ENCODE measurements at places on chromosomes 6 and 20.

DNA sequence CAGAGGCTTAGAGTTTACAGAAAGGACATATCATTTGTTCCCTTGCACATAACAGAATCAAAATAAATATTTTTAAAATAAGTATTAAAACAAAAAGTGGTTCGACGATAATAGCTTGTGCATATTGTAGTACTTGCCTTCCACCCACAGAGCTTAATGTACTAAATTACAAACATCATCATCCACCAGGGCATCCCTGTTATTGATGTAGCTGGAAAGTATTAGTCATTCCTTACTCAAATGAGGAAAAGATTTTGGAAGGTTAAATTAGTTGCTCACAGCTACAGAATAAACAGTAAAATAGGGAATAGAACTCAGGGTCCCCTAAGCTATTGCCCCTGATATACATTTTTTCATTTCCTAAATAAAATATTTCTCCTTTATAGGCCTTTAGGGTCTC is 150.3 kb downstream of the PTPRK start:
- no peak for DNase-seq

GRCh38 chr6:27495386-27496135 is 22.7 kb upstream of the ZNF184 start:
- DNase-seq = no peak

DNA sequence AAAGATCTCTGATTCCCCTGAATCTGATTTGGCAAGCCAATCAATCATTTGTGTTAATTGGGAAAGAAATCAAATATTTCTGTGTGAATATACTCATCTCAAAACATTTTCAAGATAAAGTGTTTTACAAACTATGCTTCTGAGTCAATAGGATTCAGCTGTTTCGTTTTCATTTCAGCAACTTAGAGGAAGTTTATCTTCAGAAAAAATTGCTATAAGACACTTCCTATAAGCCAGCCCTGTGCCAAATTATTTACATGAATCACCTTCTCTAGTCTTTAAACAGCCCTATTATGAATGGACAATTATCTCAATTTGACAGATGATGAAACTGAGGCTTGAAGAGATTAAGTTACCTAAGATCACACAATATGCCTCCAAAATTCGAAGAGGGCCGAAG is 10.9 kb downstream of the DEFB129 start:
- DNase-seq = no peak

DNA sequence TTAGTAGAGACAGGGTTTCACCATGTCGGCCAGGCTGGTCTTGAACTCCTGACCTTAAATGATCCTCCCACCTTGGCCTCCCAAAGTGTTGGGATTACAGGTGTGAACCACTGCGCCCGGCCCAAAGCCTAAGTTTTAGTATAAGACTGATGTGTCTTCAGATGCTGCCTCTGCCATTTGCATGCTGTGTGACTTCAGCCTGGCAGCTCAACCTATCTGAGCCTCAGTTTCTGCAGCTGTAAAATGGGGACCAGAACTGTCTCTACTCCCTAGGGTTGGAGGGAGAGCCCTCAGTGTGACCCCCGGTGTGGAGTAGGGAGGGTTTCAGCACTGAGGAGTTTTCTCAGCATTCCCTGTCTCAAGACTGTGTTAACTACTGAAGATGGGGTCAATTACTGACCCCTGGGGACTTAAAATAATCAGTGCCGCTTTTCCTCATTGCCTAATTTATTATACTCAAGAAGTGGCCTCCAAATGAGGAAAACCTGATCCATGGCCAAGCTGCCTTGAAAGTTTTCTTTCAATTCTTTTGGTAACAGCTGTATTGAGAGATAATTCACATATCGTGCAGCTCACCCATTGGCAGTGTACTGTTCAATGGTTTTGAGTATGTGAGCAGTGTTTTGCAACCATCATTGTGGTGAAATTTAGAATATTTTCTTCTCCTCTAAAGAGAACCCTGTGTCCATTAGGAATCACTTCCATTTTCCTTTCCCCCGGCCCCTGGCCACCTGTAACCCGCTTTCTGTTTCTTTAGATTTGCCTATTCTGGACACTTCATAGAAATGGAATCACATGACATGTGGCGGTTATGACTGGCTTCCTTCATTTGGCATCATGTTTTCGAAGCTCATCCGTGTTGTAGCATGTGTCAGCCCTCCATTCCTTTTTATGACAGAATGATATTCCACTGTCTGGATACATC is 64.8 kb downstream of the PHACTR3 start:
- no peak for DNase-seq

DNA sequence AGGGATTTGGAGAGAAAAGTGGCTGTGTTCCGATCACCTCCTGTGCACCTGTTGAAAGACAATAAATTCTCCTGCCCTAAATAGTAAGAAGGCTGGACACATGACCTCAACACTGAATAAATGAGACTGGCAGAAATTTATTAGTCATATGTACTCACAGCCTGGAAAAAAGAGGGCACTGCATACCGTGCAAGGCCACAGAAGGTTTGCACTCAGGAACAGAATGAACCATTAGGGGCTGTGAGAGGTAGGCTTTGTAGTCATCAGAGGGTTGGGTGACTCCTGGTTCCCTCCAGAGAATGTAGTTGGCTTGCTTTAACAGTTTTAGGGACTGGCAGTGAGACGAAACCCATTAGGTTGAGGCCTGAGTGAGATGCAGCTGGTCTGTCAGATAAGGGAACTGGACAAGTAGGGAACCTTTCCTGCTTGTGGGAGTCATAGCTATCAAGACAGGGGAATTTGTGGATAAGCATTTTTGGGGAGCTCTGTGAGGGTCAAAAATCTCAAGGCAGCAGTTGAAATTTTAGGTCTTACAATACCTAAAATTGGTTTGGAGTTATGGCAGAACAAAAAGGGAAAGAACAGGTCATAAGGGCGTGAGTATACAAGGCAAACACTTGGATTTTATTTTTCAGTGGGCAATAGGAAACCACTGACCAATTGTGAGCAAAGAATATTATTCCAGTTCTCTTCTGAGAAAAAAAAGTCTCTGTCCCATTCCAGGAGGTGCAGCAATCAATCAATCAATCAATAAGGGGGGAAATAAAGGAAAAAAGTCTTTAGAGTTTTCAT is 67.9 kb upstream of the BTN3A2 start:
- no peak for DNase-seq

- DNase-seq = no peak
Observed at GRCh38 chr6:1705183-1705582, 95.5 kb downstream of the FOXC1 start.

DNA sequence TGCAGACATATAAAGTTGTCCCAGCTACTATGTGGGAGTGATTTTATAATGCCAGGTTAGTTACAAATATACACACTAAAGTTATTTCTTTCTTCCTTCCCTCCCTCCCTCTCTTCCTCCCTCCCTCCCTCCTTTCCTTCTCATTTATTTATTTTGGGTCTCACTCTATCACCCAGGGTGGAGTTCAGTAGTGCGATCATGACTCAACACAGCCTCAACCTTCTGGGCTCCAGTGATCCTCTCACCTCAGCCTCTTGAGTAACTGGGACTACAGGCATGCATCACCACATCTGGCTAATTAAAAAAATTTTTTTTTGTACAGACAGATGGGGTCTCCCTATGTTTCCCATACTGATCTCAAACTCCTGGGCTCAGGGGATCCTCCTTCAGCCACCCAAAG is 59.2 kb downstream of the PHF20 start:
- DNase-seq = no peak

DNA sequence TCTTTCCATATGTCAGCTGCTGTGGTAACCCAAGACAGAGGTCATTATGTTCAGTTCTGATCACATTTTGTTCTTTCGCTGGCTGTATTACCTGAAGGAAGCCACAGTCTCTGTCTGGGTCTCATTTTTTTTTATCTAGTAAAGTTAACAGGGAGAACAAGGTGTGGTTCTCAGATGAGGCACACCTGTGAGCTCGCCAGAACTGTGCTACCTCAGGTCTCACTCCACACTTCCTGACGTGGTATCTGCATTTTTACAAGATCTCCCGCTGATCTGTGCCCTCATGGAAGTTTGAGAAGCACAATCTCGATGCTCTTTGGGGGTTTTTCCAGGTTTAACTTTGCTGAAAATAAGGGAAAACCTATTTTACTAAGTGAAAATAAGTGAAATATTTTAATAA is 169.5 kb upstream of the CENPW start:
- no peak for DNase-seq

- no peak for DNase-seq
Observed at GRCh38 chr6:103872678-103873077, 987.0 kb downstream of the HACE1 start.

DNA sequence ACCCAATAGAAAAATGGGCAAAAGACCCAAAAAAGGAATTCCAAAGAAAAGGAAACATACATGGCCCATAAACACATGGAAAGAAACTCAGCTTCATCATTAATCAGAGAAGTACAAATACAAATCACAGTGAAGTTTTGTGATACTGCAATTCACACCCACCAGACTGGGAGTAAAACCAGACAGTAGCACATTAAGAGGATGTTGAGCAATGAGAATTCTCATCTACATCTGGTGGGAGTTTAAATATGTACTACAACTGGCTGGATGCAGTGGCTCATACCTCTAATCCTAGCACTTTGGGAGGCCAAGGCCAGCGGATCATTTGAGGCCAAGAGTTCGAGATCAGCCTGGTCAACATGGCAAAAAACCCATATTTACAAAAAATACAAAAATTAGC is 125.7 kb upstream of the PHACTR1 start:
- DNase-seq = no peak

DNA sequence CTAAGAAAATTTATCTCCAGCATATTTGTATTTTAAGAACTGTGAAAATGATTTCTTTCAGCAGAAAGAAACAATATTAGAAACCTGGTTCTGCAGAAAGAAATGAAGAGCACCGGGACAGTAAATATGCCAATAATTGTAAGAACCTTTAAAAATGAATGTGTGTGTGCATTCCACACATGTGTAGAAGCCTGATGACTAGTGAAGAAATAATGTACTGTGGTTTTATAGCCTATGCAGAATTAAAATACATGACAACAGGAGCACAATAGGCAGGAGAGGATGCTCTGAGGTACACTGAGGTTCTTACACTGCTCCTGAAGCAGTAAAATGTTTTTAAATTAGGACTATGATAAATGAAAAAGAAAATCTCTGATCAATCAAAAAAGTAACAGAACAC is 48.9 kb downstream of the SNX14 start:
- DNase-seq = no peak

- DNase-seq = no peak
Observed at GRCh38 chr6:5660772-5661171, 346.0 kb downstream of the NRN1 start.

- no peak for DNase-seq
Observed at GRCh38 chr6:42889815-42890214, 10.4 kb downstream of the RPL7L1 start.

- DNase-seq = no peak
Observed at GRCh38 chr20:35578469-35578868, 36.6 kb downstream of the ERGIC3 start.

- DNase-seq = peak; percentile 9
Observed at GRCh38 chr6:170459451-170459850, 93.7 kb downstream of the PSMB1 start.

DNA sequence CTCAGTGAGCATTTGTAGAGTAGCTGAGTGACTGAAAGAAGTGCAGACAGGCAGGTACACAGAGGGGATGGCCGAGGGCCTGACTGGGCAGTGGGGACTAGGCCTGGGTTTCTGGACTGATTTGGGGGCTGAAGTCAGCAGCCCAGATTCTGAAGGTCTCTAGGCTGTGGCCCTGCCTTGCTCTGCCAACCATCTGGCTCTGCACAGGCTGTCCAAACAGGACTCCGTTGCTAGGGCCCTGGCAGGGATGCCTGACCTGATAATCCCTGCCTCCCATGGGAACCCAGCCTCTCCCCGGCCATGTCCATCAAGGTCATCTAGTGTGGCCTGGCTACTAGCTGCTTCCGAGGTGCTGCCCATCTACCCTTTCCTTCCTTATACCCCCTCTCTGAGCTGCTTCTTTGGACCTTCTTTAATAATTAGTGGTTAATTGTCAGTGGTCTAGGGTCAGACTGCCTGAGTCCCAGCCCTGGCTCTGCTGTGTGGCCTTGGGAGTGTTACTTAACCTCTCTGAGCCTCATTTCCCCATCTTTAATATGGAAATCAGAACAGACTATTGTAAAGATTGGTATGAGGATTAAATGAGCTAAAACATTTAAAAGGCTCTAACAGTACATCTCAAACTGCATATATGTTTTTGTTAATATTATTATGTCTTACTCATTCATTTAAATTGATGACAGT is 137.9 kb downstream of the VEGFA start:
- no peak for DNase-seq

- DNase-seq = no peak
Observed at GRCh38 chr6:74519163-74519562, 686.7 kb downstream of the COL12A1 start.

GRCh38 chr6:2763876-2764540 is 1.2 kb upstream of the WRNIP1 start:
- no peak for DNase-seq
